Activated CD8-positive, alpha-beta memory T cell treated with anti-CD3 and anti-CD28 coated beads, Interleukin-2, amount 10 ng/mL, durations not matched to agents 7 days and 5 days (primary cell): ENCODE measurements at places on chromosomes 4 and X.

DNA sequence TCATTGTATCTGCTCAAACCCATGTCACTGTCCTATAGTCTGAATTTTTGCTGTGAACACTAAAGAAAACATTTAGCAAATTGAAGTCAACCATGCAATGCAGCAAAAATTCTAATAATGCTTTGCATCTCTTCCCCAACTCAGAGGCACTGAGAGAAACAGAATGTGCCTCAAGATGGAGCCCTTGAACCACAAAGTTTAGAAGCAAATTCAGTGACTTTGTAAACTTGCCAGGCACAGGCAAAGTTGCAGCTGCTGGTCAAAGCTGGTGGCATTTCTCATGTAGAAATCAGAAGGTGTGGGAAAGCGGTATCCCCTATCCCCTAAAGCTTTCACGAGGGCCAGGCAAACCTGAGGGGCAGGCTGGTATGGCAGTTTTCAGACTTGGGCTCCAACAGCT, 121.7 kb upstream of the DIPK2B start:
- peaks cover 8% of the 10 kb centered on the region for H3K27me3 ChIP-seq
- no peaks in the 10 kb centered on the region for H3K36me3 ChIP-seq
- DNase-seq = no peak
- H3K4me3 ChIP-seq = no peak overlapping the region
- no peaks in the 10 kb centered on the region for H3K4me1 ChIP-seq

DNA sequence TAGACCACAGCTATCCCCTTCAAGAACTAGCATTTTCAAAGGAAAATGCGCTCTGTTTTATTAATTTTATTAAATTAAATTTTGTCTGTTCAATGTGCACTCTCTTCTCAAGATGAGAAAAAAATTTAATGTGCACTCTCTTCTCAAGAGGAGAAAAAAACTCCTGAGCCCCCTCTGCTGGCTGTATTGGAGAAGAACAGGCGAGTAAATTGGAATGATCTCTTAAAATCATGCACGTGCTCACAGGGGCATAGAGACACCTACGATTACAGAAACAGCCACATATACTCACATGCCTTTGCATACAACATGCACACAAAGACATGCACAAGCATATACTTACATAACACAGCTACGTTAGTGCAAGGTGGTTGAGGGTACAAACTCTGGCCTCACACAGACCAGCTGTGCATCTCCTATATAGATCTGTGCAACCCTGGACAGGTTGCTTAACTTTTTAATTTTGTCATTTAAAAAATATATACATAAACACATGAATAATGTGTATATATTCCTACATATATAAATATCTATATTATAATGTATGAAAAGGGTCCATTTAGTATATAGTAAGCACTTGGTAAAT, 176.2 kb upstream of the CXorf66 start:
- DNase-seq = no peak
- H3K27me3 ChIP-seq = no peaks in the 10 kb centered on the region
- no peak overlapping the region for H3K4me3 ChIP-seq

DNA sequence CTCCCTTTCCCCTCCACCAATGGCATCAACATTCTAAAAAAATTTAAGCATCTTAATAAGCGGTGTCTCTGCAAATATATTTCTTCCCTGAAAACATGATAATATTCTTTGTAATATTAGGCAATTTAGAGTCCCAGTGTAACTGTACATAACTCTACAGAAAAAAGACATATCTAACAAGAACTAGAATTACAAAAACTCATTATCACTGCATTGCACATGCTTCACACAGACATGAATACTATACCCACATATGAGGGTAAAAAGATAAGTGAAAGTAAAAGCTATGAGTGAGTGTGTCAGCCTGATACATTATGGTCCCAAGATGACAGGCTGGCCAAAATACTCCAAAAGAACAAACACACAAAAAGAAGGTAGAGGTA, 2.4 kb upstream of the FGB start:
- H3K27ac ChIP-seq = no peak overlapping the region
- peaks cover 8% of the 10 kb centered on the region for H3K4me1 ChIP-seq
- H3K27me3 ChIP-seq = peaks cover 2% of the 10 kb centered on the region
- H3K4me3 ChIP-seq = no peak overlapping the region
- DNase-seq = no peak

GRCh38 chr4:136032391-136032790, 1499.9 kb downstream of the PCDH18 start:
- H3K27ac ChIP-seq = no peak overlapping the region
- no peak overlapping the region for H3K4me3 ChIP-seq
- no peak for DNase-seq
- no peaks in the 10 kb centered on the region for H3K36me3 ChIP-seq
- H3K27me3 ChIP-seq = no peaks in the 10 kb centered on the region
- no peaks in the 10 kb centered on the region for H3K4me1 ChIP-seq

DNA sequence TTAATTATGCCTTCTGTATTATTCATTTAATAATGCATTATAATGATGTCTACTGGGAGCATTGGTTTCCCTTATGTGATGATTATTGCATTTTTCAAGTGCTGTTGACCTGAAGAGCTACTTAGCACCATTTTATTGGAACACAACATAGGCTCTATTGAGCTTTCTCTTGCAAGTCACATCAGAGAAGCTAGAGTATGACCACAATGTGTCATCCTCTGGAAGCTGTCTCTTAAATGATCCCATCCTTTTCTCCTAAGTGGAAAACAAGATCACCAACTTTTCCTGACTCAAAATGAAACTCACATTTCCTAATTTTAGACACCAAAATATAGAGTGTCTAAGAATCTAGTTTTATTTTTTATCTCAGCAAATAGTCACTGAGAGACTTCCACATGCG, 1451.9 kb downstream of the PCDH7 start:
- H3K36me3 ChIP-seq = no peaks in the 10 kb centered on the region
- H3K27me3 ChIP-seq = no peaks in the 10 kb centered on the region
- no peak overlapping the region for H3K27ac ChIP-seq
- DNase-seq = no peak
- H3K4me3 ChIP-seq = no peak overlapping the region

- no peak overlapping the region for H3K27ac ChIP-seq
- peaks cover 5% of the 10 kb centered on the region for H3K27me3 ChIP-seq
- H3K4me3 ChIP-seq = no peak overlapping the region
- DNase-seq = no peak
- no peaks in the 10 kb centered on the region for H3K36me3 ChIP-seq
Observed at GRCh38 chr4:119118397-119118796, 17.2 kb upstream of the MYOZ2 start.

DNA sequence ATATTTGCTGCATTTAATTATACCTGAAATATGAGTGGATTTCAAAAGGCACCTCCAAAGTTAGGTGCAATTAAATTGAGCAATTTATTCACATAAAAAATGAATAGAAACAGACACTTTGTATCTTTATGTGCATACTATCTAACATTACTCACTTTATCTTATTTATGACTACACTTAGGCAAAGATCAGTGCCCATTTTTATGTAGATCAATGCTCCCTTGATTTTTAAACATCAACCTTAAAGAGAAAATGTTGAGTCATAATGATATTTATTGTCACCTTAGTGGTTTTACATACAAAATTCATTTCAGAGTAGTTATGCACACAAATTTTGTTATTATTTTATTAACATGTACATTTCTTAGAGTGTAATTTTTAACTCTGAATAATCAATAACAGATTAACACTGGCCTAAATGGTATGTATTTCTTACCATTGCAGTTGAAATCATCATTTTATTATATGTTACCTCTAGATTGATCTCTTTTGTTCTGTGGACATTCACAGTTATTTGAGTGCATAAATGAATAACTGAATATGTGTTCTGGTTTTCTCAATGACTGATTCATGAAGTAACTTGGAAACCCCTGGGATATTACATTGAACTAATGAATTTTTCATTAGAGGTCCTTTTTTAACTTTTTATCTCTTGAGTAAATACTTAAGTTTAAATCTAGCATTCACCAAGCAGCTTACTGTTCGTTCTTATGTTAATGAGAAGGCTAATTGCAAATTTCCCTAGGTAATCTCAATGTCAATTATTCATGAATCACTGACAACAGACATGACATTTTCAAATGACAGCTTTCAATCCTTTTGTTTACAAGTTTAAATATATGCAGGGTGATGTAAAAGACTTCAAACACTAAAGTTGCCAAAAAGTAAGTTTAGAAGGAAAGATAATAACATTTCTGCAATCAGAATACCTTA, 1182.0 kb upstream of the PABPC4L start:
- DNase-seq = no peak
- no peaks in the 10 kb centered on the region for H3K36me3 ChIP-seq
- no peaks in the 10 kb centered on the region for H3K27me3 ChIP-seq
- H3K4me3 ChIP-seq = no peak overlapping the region
- no peak overlapping the region for H3K27ac ChIP-seq
- no peaks in the 10 kb centered on the region for H3K4me1 ChIP-seq

- no peaks in the 10 kb centered on the region for H3K27me3 ChIP-seq
- no peaks in the 10 kb centered on the region for H3K36me3 ChIP-seq
- no peak overlapping the region for H3K27ac ChIP-seq
- H3K4me3 ChIP-seq = no peak overlapping the region
Observed at GRCh38 chr4:167424341-167425256, 190.3 kb upstream of the SPOCK3 start.

GRCh38 chrX:110863883-110864282, 68.3 kb upstream of the CHRDL1 start:
- H3K36me3 ChIP-seq = no peaks in the 10 kb centered on the region
- no peaks in the 10 kb centered on the region for H3K4me1 ChIP-seq
- H3K27me3 ChIP-seq = peaks cover 6% of the 10 kb centered on the region
- no peak overlapping the region for H3K27ac ChIP-seq
- no peak for DNase-seq
- H3K4me3 ChIP-seq = no peak overlapping the region

DNA sequence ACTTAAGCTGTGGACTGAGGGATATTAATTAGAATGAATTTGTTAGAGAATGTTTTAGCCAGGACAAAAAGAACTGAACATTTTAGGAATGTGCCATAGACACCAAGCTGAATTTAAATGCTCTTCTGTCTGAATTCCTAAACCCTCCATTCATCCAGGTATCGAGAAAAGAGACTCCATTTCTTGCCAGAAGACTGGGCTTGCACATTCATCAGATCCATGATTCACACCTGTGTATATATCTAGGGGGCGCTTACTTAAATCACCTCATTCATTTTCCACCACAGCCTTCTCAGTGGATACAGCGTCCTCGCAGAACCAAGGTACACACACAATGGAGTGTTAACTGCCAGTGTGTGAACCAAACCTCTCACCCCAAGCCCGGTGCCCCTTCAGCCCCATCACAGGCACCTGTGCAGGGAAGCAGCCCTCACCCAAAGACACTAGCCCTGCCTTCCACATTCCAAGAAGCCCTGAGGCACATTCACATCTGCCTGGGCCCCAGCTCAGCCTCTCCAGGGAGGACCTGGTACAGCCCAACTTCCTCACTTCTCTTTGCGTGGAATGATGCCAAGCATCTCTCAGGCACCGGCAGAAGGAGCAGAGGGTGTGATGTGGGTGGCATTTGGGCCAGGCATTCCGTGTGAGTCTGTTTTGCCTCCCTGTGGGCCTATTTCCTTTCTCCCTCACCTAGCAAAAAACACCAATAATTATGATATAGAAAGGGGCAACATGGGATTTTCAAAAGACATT, 35.6 kb upstream of the C1QTNF7 start:
- no peaks in the 10 kb centered on the region for H3K27me3 ChIP-seq
- H3K27ac ChIP-seq = no peak overlapping the region
- no peak for DNase-seq
- no peak overlapping the region for H3K4me3 ChIP-seq
- H3K36me3 ChIP-seq = no peaks in the 10 kb centered on the region

DNA sequence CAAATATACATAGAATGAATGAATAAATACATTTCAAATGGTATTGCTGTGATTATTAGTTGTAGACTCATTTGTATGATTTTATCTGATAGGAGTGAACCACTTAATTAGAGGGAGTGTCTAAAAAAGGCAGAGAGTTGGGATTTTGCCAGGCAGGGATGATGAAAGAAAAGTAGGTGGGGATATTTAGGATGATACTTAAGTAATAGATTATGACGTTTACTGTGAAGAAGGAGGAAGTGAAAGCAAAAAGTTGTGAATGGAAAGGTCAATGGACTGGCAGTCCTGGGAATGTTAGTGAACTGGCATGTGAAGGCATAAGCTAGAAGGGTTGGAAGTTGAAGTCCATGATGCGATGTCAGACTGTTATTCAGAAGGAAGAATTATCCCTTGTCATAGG, 917.1 kb downstream of the RAPGEF2 start:
- H3K36me3 ChIP-seq = no peaks in the 10 kb centered on the region
- no peaks in the 10 kb centered on the region for H3K4me1 ChIP-seq
- DNase-seq = no peak

DNA sequence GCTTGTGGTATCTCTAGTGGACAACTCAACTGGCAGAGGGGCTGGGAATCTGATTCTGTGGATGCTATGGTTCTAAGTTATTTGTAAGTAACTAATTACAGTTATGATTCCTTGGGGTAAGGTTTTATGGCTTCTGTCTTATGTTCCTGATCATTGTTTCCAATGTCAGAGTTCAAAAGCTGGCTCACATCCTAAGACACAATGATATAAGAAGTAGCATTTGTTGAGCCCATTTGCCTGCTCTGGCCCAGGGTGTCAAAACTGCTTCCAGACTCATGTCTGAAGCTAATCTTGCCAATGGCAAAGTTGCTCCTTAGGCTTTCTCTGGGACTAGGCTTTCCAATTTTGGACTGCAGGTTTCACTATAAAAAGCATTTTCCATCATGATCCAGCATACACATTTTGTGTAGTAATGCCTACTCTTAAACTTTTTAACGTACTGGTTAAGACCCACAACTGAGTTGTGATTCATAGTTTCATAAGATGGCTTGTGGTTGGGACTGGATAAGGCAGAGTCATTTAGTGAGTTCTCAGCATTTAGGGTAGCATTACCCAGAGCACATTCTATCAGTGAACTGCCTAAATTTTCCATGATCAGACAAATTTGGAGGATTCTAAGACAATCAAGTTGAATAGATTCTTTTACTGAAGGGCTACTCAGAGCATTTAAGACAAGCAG, 50.0 kb downstream of the CCNI start:
- peaks cover 3% of the 10 kb centered on the region for H3K27me3 ChIP-seq
- DNase-seq = peak; percentile 43
- H3K4me3 ChIP-seq = no peak overlapping the region
- H3K27ac ChIP-seq = peak overlapping the region; percentile 23

DNA sequence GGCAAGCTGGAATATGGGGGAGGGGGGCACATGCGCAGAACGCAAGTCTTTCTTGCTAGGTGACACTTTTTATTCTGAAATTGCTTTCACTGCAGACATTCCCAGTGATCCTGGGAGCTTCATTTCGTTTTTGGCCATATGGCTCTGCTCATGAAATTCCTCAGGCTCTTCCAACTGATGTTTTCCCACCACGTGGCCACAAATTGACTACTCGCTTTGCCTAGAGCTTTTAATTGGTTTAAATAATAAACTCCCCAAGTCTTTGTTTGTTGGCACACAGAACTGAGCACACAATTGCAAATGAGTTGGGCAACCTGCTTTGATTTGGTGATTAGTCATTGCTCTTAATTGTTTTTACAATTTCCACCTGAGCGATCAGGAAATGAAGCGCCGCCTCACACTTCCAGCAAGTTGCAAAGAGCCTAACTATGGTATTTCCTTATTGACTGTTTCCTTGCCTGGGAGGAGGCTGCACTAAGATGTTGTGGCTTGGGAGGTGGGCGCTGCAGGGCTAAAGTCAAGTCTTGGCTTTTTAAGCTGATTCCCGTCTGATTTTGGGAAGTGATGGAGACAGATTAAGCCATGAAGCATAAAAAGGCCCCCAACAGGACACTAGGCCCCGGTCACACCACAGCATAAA, 282.5 kb downstream of the ZIC3 start:
- H3K27ac ChIP-seq = no peak overlapping the region
- H3K36me3 ChIP-seq = no peaks in the 10 kb centered on the region
- no peaks in the 10 kb centered on the region for H3K27me3 ChIP-seq
- no peaks in the 10 kb centered on the region for H3K4me1 ChIP-seq
- H3K4me3 ChIP-seq = no peak overlapping the region

GRCh38 chr4:28788929-28789490, 1928.4 kb downstream of the STIM2 start:
- H3K36me3 ChIP-seq = no peaks in the 10 kb centered on the region
- H3K4me1 ChIP-seq = no peaks in the 10 kb centered on the region
- no peak overlapping the region for H3K27ac ChIP-seq
- no peaks in the 10 kb centered on the region for H3K27me3 ChIP-seq
- DNase-seq = no peak
